Karpas-422 (cell line): ENCODE measurements at places on chromosomes 5 and 9.

- H3K27ac ChIP-seq = no peak overlapping the region
- H3K36me3 ChIP-seq = no peaks in the 10 kb centered on the region
- H3K27me3 ChIP-seq = no peaks in the 10 kb centered on the region
- DNase-seq = no peak
- no peak overlapping the region for H3K4me3 ChIP-seq
- no peaks in the 10 kb centered on the region for H3K4me1 ChIP-seq
These were observed 40.3 kb upstream of the FBP1 start for GRCh38 chr9:94679587-94679986.

- no peak overlapping the region for H3K27ac ChIP-seq
- H3K4me3 ChIP-seq = no peak overlapping the region
- no peaks in the 10 kb centered on the region for H3K4me1 ChIP-seq
- no peaks in the 10 kb centered on the region for H3K27me3 ChIP-seq
- no peaks in the 10 kb centered on the region for H3K36me3 ChIP-seq
These were observed 131.8 kb upstream of the COL5A1 start for GRCh38 chr9:134509817-134510216.

- no peak for DNase-seq
- H3K4me3 ChIP-seq = no peak overlapping the region
- H3K27me3 ChIP-seq = no peaks in the 10 kb centered on the region
- H3K27ac ChIP-seq = no peak overlapping the region
- no peaks in the 10 kb centered on the region for H3K36me3 ChIP-seq
These were observed 148.7 kb upstream of the SLC1A3 start for GRCh38 chr5:36457511-36458270.

DNA sequence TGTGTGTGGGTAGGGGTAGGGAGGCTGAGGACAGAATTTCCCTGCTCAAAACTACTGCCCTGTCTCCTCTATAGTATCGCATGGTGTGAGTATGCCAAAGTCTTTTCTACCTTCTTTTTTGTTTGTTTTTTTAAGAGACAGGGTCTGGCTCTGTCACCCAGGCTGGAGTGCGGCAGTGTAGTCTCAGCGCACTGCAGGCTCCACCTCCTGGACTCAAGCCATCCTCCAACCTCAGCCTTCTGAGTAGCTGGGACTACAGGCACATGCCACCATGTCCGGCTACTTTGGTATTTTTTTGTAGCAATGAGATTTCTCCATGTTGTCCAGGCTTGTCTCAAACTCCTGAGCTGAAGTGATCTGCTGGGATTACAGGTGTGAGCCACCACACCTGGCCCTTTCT lies 2.5 kb downstream of the SRP19 start:
- no peaks in the 10 kb centered on the region for H3K27me3 ChIP-seq
- H3K27ac ChIP-seq = no peak overlapping the region
- H3K36me3 ChIP-seq = peaks cover 44% of the 10 kb centered on the region; the same call in 1 of the 2 replicates

- H3K27me3 ChIP-seq = no peaks in the 10 kb centered on the region
- no peak for DNase-seq
- H3K36me3 ChIP-seq = no peaks in the 10 kb centered on the region
These were observed 166.1 kb downstream of the BNC2 start for GRCh38 chr9:16704116-16705110.

GRCh38 chr5:38780945-38781344 lies 64.9 kb upstream of the OSMR start:
- no peak for DNase-seq
- H3K4me3 ChIP-seq = no peak overlapping the region
- H3K36me3 ChIP-seq = no peaks in the 10 kb centered on the region
- no peaks in the 10 kb centered on the region for H3K27me3 ChIP-seq

DNA sequence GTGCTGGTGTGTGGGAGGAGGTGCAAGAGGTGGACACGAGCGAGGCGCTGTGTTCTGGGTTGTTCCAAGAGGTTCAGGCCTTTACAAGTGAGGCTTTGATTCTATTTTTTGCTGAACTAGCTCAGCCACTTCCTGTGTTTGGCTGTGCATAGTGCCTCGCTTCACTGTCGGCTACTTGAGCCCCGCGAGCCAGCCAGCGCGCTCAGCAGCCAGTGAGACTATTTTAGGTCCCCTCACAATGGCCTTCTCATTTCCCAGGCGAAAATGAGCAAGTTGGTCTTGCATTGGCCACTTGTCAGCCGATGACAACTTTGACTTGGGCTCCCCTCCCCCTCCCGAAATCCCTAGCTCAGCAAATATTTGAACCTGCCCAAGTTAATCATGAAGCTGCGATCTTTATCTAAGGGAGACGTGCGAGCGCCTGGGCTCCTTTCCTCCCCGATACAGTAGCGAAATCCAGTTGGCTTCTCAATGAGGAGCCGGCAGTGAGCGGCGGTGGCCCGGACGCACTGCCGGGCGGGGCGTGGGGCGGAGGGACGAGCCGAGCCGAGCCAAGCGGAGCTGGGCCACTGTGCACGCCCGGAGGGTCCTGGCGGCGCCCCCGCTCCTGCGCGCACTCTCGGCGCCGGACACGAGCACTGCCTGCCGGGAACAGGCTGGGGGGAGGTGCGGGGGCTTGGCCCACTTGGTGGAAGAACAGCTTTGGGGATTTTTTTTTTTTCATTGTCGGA lies 72.6 kb downstream of the PIK3R1 start:
- H3K36me3 ChIP-seq = peaks cover under 1% of the 10 kb centered on the region; the same call in 1 of the 2 replicates
- peaks cover 53% of the 10 kb centered on the region for H3K4me1 ChIP-seq
- peak overlapping the region; percentile 67 for H3K4me3 ChIP-seq
- peak overlapping the region; percentile 67 for H3K27ac ChIP-seq
- DNase-seq = peak; percentile 82
